ENCODE measurements at places on chromosomes 3 and 15.

DNA sequence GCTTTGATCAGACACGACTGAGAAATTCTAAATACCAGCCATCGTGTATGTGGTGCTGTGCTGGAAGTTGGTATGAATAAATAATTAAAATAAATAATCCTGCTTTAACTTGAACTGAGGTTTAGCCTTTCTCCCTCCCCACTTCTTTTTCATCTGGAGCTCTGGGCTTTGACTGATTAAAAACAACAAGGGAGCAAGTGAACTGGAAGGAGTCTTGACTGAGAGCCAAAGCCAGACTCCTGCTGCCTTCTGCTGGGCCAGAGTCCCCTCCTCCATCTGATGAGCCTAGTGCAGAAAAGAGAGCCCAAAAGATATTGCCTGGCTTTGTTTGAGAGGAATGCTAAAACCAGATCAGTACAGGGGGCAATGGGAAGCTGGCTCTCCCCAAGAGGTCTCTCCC is 96.0 kb downstream of the CCNL1 start:
- no peak for DNase-seq

DNA sequence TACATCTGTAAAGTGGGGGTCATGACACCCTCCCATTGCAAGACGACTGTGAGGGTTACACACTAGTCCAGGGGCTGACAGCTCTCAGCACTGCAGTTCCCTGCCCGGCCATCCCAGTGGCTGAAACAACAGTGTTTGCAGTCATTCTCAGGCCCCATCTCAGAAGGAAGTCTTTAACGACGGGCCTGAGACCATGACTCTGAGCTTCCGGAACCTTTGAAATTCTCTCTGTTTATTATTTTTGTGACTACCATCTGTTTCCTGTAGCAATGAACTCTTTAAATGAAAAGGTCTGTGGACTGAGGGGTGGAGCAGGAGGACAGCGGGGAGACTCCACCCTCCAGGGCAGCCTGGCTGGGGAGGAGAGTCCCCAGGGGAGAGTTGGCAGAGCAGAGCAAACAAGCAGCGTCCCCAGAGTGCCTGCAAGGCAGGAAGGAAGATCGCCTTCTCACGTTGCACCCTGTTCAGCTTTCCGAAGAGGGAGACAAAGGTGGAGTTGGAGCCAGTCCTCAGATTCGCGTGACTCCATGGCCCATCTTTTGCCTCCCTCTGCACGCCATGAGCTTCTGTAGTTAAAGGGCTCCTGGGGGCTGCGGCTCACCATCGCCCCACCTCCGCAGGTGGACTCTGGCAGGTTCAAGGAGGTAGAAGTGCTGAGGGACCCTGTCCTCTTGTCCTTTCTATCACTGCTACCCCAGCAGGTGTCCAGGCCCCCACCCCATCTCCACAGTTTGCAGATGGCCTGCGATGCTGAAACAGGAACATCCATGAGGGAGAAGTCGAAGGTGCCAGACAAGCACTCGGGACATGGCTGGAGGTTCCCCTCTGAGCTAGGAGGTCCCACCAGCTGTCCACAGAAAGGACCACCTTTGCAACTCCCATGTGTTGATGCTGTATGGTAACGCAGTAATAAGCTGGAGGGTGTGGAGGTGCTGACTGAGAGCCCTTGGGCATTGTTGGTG is 525.8 kb upstream of the PROK2 start:
- no peak for DNase-seq

- DNase-seq, result no peak
Observed at GRCh38 chr3:13167064-13167743, 94.0 kb upstream of the IQSEC1 start.

- no peak for DNase-seq
Observed at GRCh38 chr15:88202231-88202630, 54.3 kb downstream of the NTRK3 start.

DNA sequence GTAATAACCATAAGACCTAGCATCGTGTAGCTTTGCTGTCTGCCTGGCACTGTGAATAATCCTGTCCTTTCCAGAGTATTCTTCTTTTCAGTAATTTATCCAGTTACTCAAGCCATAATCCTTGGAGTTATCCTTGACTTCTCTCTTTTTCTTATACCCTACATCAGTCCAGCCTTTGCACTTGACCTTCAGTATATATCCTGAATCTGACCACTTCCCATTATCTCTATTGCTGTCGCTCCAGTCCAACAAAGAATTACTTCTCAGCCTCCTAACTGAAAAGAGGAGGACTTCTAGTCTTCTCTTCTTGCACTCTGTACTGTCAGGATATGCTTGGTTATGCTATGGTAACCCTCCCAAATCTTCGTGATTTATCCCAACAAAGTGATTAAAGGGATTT is 393.8 kb downstream of the SHQ1 start:
- no peak for DNase-seq

DNA sequence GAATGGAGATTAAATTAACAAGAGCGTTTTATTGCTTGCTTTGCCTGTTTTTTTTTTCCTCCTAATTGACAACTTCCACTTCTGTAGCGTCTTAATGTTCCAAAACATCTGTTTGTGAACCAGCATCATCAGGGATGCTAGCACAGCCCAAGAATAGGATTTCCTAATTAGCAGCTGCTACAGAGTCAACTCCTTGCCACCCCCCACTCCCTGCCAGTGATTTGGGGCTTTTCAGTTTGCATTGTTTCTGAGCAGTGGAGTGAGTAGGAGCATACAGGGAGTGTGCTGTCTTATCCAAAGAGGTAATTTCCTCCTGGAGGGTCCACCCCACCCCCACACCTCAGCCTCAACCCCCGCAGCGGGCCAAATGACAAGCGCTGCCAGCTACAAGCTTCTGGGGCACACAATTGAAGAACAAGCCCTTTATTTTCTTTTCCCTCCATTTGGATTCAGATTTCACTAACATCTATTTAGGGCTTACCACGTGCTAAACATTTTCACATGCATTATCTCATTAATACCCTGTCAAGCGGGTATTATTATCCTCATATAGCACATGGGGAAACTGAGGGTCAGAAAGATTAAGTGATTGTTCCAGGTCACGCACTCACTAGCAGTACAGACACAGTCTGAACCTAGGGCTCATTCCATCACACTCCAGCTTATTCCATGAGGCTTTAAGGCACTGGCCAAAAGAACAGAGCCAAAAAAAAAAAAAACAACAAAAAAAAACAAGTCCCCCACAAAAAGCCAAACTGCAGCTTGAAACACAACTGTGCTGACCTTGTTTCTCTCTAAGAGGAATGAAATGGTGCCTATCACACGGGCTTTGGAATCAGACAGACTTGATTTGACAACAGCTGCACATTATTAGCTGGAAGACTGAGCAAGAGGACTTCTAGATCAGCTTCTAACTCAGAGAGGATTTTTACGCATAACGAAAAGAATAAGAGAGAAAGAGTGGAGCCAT is 16.4 kb downstream of the HEG1 start:
- DNase-seq, result no peak

- no peak for DNase-seq
Observed at GRCh38 chr15:48595981-48596380, 49.5 kb downstream of the FBN1 start.

DNA sequence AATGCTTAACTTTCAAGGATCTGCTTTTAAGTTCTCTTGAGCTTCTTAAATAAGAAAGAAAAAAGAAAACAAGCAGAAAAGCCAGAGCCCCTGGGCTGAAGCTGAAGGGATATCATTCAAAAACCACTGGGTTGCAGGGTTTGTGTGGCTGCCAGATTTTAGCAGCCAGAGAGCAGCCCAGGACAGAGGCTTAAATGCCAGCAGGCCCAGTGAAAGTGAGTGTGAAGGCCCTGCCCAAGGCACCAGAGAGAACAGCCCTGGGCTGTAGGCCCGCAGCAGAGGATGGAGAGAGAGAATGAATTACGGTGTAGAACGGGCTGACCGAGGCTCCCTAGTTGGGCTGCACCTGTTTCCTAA is 106.3 kb upstream of the BOC start:
- DNase-seq, result no peak

DNA sequence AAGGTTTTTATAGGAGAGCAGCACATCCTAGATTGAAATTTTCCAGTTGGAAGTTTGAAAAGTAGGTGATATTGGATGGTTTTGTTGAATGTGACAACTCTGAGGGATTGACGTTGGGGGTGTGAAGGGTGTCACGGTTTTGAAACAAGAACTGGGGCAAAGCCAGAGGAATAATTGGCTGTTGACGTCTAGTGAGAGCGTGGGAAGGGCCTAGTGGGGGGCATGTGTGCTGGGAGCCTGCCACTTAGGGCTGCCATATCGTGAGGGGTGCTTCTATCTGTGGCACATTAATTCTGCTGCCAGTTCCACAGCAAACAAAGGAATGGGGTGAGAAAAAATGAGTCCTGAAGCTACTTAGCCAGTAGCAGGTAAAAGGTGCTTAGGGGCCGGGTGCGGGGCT is 129.4 kb downstream of the LRIG1 start:
- no peak for DNase-seq

DNA sequence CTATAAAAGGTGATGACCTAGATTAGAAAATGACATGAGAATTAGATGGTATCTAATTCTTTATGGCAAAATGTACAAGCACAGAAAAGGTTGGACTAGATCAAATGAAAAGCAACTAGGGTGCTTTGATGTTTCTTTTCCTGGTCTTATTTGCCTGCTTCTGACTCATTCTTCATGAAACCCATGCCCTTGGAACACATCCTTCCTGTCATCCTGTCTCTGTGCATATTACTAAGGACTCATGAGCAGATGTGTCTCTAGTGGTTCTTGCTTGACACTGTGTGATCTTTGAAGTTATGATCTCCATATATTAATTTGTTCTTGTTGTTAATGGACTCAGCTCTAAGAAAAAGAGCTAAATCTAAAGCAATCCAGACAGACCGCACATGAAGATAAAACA is 314.0 kb downstream of the ERC2 start:
- DNase-seq, result no peak

GRCh38 chr3:130738241-130738640 is 8.4 kb downstream of the PIK3R4 start:
- DNase-seq, result no peak

DNA sequence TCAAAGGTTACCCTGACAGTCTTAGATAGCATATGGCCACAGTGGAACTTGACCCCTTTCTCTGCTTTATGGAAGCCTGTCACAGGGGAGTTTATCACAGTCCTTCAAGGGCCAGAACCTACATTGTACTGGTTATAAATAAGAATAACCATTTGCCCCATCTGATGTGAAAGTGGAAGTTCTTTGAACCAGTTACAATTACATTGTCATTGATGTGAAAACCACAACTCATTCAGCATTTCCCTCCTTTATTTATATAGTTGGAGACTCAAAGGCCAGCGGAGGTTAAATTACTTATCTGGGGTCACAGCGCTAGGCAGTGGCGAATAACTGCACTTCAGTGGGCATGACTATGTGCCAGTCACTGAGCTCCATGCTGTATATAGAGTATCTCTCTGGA is 60.5 kb upstream of the TBC1D5 start:
- no peak for DNase-seq

GRCh38 chr15:96323319-96324145 is 7.0 kb upstream of the NR2F2 start:
- no peak for DNase-seq

DNA sequence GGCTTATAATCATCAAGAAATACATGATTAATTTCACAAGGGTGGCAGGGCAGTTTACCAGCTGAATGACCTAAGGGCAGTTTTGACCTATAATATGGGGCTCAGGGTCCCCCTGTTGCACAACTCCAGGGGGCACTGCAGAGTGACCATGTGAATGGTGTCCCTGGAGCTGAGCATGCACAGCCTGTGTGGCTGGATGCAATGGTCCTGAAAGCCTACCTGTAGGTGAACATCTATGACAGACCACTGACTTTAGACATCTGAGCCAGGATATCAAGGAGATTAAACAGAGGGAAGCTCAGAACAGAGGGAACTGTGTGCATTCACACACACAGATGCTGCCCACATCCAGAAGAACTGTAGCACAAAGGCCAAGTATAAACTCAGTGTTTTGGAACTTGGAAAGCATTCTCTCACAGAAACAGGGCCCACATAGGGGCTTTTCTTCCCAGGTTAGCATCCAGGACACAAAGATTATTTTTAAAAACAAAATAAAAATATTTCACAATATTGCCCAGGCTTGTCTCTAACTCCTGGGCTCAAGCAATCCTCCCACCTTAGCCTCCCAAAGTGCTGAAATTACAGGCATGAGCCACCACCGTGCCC is 7.8 kb upstream of the SLC6A11 start:
- DNase-seq, result no peak

- DNase-seq, result no peak
Observed at GRCh38 chr15:52068004-52068615, 44.5 kb downstream of the BCL2L10 start.

DNA sequence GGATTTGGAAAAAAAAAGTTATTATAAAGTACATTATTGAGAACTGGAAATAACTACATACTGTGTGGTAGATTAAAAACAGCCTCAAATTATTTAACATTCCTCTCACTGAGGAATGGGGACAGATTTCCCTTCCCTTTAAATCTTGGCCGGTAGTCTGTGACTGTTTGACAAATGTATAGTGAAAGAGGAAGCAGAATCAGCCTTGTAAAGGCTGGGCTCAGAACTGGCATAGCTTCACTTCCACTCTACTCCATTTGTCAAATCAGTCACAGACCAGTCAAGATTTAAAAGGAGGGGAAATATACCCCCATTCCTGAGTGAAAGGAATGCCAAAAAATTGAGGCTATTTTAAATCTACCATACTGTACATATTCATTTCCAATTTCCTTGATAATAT is 18.2 kb upstream of the B4GALT4 start:
- no peak for DNase-seq

Data from NCI-H2029 treated with DMSO at 0.1 percent for 48 hours (cell line).